ENCODE measurements at places on chromosomes 5 and 9.

DNA sequence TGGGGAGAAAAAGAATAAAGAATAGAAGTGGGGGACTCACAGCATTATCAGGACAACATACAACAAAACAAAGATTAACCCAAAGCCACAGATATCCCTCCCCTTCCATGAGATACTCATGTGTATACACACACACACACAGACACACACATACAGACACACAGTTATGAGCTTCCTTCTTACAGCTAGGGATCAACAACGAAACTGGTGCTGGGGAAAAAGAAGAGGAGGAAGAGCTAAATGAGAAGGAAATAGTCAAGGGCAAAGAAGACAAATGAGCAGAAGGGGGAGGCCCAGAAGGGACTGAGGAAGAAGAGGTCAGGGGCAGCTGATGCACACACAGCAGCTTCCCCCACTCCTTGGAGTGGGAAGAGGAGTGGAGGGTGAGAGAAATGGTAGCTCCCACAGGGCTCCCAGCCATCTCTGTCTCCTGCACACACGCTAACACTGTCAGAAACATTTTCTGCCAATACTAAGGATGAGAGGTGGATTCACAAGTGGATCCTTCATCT lies 66.2 kb downstream of the SIL1 start:
- peak; percentile 23 for DNase-seq

- DNase-seq = no peak
Measured at GRCh38 chr9:135410421-135410820, 69.2 kb upstream of the PPP1R26 start.

- no peak for DNase-seq
Measured at GRCh38 chr5:143696921-143697320, 115.0 kb upstream of the HMHB1 start.

DNA sequence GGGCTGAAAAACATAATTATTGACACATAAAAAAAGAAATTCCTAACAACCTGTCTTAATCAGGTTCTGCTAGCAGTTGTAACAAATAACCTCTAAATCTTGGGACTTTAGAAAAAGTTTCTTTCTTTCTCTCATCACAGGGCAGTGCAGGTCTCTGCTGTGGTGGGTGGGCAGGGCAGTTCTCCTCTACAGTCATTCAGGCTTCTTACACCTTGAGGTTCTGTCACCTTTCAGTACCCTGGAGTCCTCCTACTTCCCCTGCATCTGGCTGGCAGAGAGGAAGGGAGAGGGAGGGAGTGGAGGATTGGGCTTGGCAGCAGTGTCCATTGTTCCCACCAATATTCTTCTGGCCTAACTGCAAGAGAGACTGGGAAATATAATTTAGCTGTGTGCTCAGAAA lies 112.2 kb upstream of the ANKRD55 start:
- DNase-seq = no peak

DNA sequence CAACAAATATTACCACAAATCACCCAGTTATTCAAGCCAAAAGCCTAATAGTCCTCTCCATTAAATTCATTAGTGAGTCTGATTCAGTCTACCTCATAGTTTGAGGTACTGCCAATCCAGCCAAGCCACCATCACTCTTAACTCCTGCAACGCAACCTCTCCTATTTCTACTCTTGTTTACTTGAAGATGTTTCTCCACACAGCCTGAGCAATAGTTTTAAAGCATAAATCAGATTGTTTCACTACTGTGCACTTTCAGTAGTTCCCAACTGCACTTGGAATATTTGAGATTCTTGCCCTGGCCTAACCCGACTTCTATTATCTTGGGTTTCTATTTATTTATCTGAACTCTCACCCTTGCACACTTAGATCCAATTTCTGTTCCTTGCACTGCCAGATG lies 85.5 kb downstream of the YIPF5 start:
- no peak for DNase-seq
